ENCODE measurements at places on chromosomes 5 and 9. TPM values are rescaled to one million over a fixed set of nuclear protein-coding genes. Genes with fewer than 3 reads are reported as not detected.

GRCh38 chr5:135445306-135445985, 1.7 kb downstream of the DCANP1 start:
- H3K36me3 ChIP-seq, result no peaks in the 10 kb centered on the region
- H3K27me3 ChIP-seq, result no peaks in the 10 kb centered on the region
- peaks cover 18% of the 10 kb centered on the region for H3K4me1 ChIP-seq
- peak; percentile 48 for DNase-seq
- H3K4me3 ChIP-seq, result no peak overlapping the region
- H3K27ac ChIP-seq, result no peak overlapping the region

- H3K36me3 ChIP-seq, result no peaks in the 10 kb centered on the region
- no peaks in the 10 kb centered on the region for H3K27me3 ChIP-seq
- DNase-seq, result no peak
- no peak overlapping the region for H3K4me3 ChIP-seq
These were observed 36.3 kb downstream of the GABRP start for GRCh38 chr5:170819824-170820223.

DNA sequence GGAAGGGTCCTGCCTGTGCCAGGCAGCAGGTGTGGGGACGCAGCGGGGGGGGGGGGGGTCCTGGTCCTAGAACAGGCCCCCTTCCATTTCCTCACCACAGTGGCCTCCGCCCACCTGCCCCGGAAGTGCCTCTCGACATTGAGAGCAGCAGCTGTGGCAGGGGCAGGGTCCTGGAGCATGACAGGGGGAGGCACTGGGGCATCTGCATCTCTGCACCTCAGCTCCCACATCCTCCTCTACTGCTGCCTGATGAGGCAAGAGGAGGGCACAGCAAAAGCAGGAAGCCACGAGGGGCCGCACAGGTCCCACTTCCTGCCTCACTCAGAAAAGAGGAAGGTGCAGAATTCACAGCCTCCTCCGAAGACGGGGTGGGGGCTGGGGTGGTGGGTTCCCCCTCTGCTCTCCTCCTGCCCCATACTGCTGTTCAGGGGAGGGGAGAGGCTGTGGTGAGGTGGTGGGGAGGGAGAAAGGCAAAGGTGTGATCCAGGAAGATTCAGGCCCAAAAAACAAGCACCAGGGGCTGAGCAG, 14.8 kb downstream of the AKNA start:
- DNase-seq, result peak; percentile 81
- H3K27ac ChIP-seq, result peak overlapping the region; percentile 34

- H3K4me1 ChIP-seq, result peaks cover 15% of the 10 kb centered on the region
- no peak overlapping the region for H3K27ac ChIP-seq
- no peak overlapping the region for H3K4me3 ChIP-seq
- H3K36me3 ChIP-seq, result no peaks in the 10 kb centered on the region
- DNase-seq, result no peak
- no peaks in the 10 kb centered on the region for H3K27me3 ChIP-seq
These were observed 7.7 kb downstream of the ASPN start for GRCh38 chr9:92474587-92474986.

GRCh38 chr5:1819458-1819857, 18.3 kb downstream of the NDUFS6 start:
- no peaks in the 10 kb centered on the region for H3K27me3 ChIP-seq
- H3K4me1 ChIP-seq, result no peaks in the 10 kb centered on the region
- DNase-seq, result no peak

DNA sequence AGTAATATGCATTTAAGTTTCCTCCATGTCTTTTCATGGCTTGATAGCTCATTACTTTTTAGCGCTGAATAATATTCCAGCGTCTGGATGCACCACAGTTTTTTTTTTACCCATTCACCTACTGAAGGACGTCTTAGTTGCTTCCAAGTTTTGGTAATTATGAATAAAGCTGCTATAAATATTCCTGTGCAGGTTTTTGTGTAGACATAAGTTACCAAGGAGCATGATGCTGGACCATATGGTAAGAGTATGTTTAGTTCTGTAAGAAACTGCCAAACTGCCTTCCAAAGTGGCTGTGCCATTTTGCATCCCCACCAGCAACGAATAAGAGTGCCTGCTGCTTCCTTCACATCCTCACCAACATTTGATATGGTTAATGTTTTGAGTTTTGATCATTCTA, 195.6 kb downstream of the PIK3R1 start:
- no peak overlapping the region for H3K27ac ChIP-seq
- H3K27me3 ChIP-seq, result no peaks in the 10 kb centered on the region
- DNase-seq, result no peak
- H3K4me1 ChIP-seq, result no peaks in the 10 kb centered on the region
- H3K4me3 ChIP-seq, result no peak overlapping the region
- no peaks in the 10 kb centered on the region for H3K36me3 ChIP-seq

DNA sequence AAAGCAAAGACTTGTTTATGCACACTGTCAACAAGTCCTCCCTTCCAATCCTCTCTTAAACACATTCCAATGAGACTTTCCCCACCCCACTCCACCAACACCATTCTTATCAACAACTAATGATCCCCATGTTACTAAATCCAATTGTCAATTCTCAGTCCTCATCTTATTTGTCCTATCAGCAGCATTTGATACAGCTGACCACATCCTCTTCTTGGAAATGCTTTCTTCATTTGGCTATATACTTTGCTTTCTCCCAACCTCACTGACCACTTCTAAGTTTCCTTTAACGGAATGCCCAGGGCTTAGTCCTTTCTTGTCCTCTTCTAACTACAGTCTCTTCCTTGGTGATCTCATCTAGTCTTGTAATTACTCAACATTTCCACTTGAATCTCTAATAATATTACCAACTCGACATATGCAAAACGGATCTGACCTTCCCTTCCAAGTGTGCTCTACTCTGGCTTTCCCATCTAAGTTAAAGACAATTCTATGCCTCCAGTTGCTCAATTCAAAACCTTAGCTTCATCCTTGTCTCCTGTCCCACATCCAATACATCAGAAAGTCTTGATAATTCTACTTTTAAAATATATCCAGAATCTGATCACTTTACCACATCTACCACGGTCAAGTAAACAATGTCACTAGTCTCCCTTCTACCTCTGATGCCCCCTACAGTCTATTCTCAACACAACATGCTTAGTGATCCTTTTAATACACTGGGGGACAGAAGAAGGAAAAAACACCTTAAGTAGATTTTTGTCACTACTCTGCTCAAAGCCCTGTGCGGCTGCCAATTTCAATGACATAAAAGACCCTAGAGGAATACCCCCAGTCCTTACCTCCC, 25.5 kb downstream of the AGTPBP1 start:
- DNase-seq, result no peak
- no peaks in the 10 kb centered on the region for H3K36me3 ChIP-seq
- H3K27me3 ChIP-seq, result no peaks in the 10 kb centered on the region
- H3K4me3 ChIP-seq, result no peak overlapping the region
- no peak overlapping the region for H3K27ac ChIP-seq
- no peaks in the 10 kb centered on the region for H3K4me1 ChIP-seq

- H3K4me1 ChIP-seq, result peaks cover 71% of the 10 kb centered on the region
- DNase-seq, result no peak
- H3K27me3 ChIP-seq, result no peaks in the 10 kb centered on the region
- peak overlapping the region; percentile 85 for H3K27ac ChIP-seq
These were observed 140.0 kb upstream of the OTULINL start for GRCh38 chr5:14441641-14442040.

GRCh38 chr5:107858324-107858723, 187.6 kb upstream of the EFNA5 start:
- no peak overlapping the region for H3K27ac ChIP-seq
- H3K36me3 ChIP-seq, result no peaks in the 10 kb centered on the region
- H3K4me1 ChIP-seq, result peaks cover 8% of the 10 kb centered on the region
- no peak overlapping the region for H3K4me3 ChIP-seq
- no peaks in the 10 kb centered on the region for H3K27me3 ChIP-seq

- no peak overlapping the region for H3K27ac ChIP-seq
- no peaks in the 10 kb centered on the region for H3K4me1 ChIP-seq
- H3K36me3 ChIP-seq, result no peaks in the 10 kb centered on the region
- no peak overlapping the region for H3K4me3 ChIP-seq
These were observed 2.2 kb upstream of the OR2S2 start for GRCh38 chr9:35960039-35960655.

DNA sequence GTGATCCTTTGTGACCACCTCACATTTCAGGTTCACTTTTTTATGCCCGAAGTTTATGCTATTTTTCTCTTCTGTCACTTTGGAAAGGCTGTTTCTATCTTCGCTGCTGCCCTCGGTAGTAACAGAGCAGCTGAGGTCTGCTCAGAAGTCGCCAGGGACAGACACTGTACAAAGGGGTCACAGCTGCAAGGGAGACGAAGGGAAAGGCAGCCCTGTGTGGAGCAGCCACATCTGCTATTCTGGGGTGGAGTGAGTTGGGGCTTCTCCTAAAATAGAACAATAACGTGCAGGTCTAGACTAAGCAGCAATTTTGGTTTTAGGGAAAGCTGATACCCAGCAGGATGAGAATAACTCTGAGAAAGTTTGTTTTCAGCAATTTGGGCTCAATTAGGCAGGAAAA, 72.5 kb downstream of the ACTL7B start:
- H3K36me3 ChIP-seq, result no peaks in the 10 kb centered on the region
- no peak overlapping the region for H3K4me3 ChIP-seq
- no peak overlapping the region for H3K27ac ChIP-seq
- peaks cover 5% of the 10 kb centered on the region for H3K4me1 ChIP-seq
- DNase-seq, result no peak
- no peaks in the 10 kb centered on the region for H3K27me3 ChIP-seq

- no peaks in the 10 kb centered on the region for H3K4me1 ChIP-seq
- no peak overlapping the region for H3K27ac ChIP-seq
These were observed 439.3 kb downstream of the DTWD2 start for GRCh38 chr5:118548761-118549720.

- H3K4me3 ChIP-seq, result no peak overlapping the region
- no peaks in the 10 kb centered on the region for H3K4me1 ChIP-seq
- H3K27ac ChIP-seq, result no peak overlapping the region
- no peaks in the 10 kb centered on the region for H3K36me3 ChIP-seq
These were observed 48.1 kb downstream of the ITGA2 start for GRCh38 chr5:53037141-53037859.

GRCh38 chr5:54401515-54401914, 54.0 kb upstream of the HSPB3 start:
- H3K4me3 ChIP-seq, result no peak overlapping the region
- H3K27me3 ChIP-seq, result no peaks in the 10 kb centered on the region
- no peak for DNase-seq
- H3K27ac ChIP-seq, result no peak overlapping the region

- H3K27ac ChIP-seq, result no peak overlapping the region
- H3K36me3 ChIP-seq, result no peaks in the 10 kb centered on the region
- no peaks in the 10 kb centered on the region for H3K27me3 ChIP-seq
- no peak overlapping the region for H3K4me3 ChIP-seq
These were observed 48.0 kb downstream of the EPB41L4A start for GRCh38 chr5:112371067-112371466.

- no peak overlapping the region for H3K27ac ChIP-seq
- no peaks in the 10 kb centered on the region for H3K36me3 ChIP-seq
- H3K4me3 ChIP-seq, result no peak overlapping the region
- no peaks in the 10 kb centered on the region for H3K27me3 ChIP-seq
- peaks cover 62% of the 10 kb centered on the region for H3K4me1 ChIP-seq
These were observed 4.0 kb downstream of the ELL2 start for GRCh38 chr5:95957561-95958203.

- H3K36me3 ChIP-seq, result no peaks in the 10 kb centered on the region
- peak overlapping the region; percentile 51 for H3K27ac ChIP-seq
- no peak overlapping the region for H3K4me3 ChIP-seq
- no peak for DNase-seq
- H3K4me1 ChIP-seq, result peaks cover 49% of the 10 kb centered on the region
These were observed 75.3 kb downstream of the ARHGAP26 start for GRCh38 chr5:142845402-142845921.

GRCh38 chr5:123835421-123835820, 323.4 kb downstream of the CSNK1G3 start:
- no peaks in the 10 kb centered on the region for H3K36me3 ChIP-seq
- H3K27me3 ChIP-seq, result no peaks in the 10 kb centered on the region
- no peak overlapping the region for H3K4me3 ChIP-seq
- no peak overlapping the region for H3K27ac ChIP-seq
- H3K4me1 ChIP-seq, result no peaks in the 10 kb centered on the region

GRCh38 chr5:81164936-81165335, 68.2 kb upstream of the CKMT2 start:
- H3K27me3 ChIP-seq, result no peaks in the 10 kb centered on the region
- DNase-seq, result no peak
- no peak overlapping the region for H3K27ac ChIP-seq
- H3K36me3 ChIP-seq, result no peaks in the 10 kb centered on the region
- H3K4me1 ChIP-seq, result peaks cover 29% of the 10 kb centered on the region

- H3K27ac ChIP-seq, result no peak overlapping the region
- H3K27me3 ChIP-seq, result no peaks in the 10 kb centered on the region
- H3K4me1 ChIP-seq, result no peaks in the 10 kb centered on the region
- no peaks in the 10 kb centered on the region for H3K36me3 ChIP-seq
These were observed 46.6 kb downstream of the F2R start for GRCh38 chr5:76762484-76762883.

DNA sequence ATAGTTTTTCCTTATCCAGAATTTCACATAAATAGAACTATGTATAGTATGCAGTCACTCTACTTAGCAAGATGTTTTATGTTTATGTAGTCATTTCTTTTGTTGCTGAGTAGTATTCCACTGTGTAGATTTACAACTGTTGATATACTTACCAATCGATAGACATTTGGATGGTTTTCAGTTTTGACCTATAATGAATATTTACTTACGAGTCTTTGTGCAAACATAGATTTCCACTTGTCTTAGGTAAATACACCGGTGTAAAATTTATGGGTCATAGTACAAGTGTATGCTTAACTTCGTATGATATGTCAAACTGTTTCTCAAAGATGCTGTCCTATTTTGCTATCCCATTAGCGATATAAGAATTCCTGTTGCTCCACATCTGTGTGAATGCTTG, 19.7 kb upstream of the OR2K2 start:
- no peaks in the 10 kb centered on the region for H3K4me1 ChIP-seq
- no peak for DNase-seq
- H3K36me3 ChIP-seq, result no peaks in the 10 kb centered on the region
- no peak overlapping the region for H3K27ac ChIP-seq

- no peaks in the 10 kb centered on the region for H3K36me3 ChIP-seq
- no peak overlapping the region for H3K4me3 ChIP-seq
- H3K27ac ChIP-seq, result no peak overlapping the region
- no peaks in the 10 kb centered on the region for H3K27me3 ChIP-seq
These were observed 202.1 kb downstream of the TSSK1B start for GRCh38 chr5:113232667-113233066.

DNA sequence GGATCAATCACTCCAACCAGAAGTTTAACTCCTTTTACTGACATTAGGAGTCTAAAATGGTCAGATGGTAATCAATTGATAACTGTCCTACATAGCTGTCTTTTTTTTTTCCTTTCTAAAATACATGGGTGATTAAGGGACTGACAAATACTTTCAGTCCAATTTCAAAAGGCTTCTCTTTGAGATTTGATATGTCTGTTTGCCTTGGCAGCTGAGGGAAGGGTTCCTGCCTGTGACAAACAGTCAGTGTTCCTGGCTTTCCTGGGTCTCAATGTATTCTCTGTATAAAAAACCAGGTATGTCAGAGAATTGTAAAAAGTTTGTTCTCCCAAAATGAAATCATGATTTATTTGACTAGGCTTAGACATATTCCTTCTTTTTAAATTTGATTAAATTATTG, 84.5 kb downstream of the MEGF10 start:
- H3K36me3 ChIP-seq, result no peaks in the 10 kb centered on the region
- no peak for DNase-seq
- H3K27me3 ChIP-seq, result no peaks in the 10 kb centered on the region
- no peaks in the 10 kb centered on the region for H3K4me1 ChIP-seq

NIM1K gene
- total RNA-seq, result 0.99 TPM

SARDH gene
- 3.0 TPM for total RNA-seq

PTGES gene
- 3.5 TPM for total RNA-seq

NUTM2G gene
- total RNA-seq, result not detected

MAMDC2 gene
- 166 TPM for total RNA-seq

PTPRD gene
- 7.1 TPM for total RNA-seq

CMBL gene
- 21.3 TPM for total RNA-seq

PRRX2 gene
- 2.9 TPM for total RNA-seq

FRMD3 gene
- 5.9 TPM for total RNA-seq

IL13 gene
- total RNA-seq, result not detected

AQP7 gene
- total RNA-seq, result 2.8 TPM
